Chondrocyte (in vitro differentiated cells): ENCODE measurements at places on chromosomes 12 and 14. TPM values are rescaled to one million over a fixed set of nuclear protein-coding genes. Genes with fewer than 3 reads are reported as not detected.

DNA sequence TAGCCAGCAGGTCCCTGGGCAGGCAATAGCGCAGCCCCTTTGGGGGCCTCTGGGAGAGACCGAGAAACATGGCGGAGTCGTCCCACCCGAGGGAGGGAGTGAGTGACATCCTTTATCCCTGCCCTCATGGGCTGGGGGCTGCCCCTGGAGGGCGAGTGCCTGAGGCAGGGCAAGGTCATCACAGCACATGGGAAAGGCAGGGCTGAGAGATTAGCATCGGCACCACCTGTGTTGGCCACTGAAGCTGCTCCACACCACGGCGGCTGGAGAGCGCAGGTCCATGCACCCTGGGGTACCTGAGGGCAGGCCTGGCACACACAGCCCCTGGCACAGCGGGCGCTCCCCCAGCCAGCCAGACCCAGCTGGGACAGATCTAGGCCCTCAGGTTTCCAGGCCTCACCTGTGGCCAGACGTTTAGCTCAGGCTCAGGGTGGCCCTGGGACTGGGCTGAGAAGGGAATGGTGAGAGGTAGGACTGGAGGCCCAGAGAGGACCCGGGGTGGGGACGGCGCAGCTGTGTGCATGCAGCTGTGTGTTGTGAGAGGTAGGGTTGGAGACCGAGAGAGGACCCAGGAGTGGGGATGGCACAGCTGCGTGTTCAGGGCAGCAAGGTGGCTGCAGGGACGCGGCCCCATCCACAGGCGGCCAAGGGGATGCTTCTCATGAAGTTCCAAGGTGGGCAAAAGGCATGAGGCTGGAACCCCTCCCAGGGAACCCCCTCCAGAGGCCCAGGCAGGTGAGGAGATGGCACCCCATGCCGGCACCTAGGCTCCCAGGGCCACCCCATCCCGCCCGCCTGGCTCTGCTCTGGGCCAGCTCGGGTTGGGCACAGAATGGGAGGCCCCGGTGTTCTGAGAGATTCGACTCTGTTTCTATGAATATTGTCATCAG is 74.1 kb downstream of the KIF26A start:
- no peak for DNase-seq
- no peak overlapping the region for H3K4me3 ChIP-seq
- no peak overlapping the region for H3K27ac ChIP-seq
- H3K4me1 ChIP-seq, result no peaks in the 10 kb centered on the region

DNA sequence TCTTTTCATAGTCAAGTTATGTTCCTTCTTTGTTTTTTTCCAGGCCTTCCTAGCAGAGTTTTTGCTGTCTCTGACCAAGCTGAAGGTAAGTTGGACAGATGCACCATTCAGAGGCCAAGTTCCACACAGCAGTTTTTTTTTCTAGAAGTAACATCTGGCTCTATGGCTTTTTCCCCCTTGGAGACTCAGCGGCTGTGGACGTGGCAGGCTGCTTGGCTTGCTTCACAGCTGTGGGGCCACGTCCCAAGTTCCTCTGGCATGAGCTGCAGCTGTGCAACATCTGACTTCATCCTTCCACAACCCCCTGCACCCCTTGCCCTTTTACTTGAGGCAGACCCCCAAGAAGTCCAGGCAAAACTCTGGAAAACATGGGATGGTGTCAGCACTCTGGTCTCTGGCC is 24.2 kb upstream of the RHOJ start:
- H3K4me3 ChIP-seq, result no peak overlapping the region
- H3K27me3 ChIP-seq, result no peaks in the 10 kb centered on the region
- no peak for DNase-seq
- no peak overlapping the region for H3K27ac ChIP-seq

- H3K27me3 ChIP-seq, result no peaks in the 10 kb centered on the region
Observed at GRCh38 chr12:106086696-106087095, 52.1 kb downstream of the NUAK1 start.

DNA sequence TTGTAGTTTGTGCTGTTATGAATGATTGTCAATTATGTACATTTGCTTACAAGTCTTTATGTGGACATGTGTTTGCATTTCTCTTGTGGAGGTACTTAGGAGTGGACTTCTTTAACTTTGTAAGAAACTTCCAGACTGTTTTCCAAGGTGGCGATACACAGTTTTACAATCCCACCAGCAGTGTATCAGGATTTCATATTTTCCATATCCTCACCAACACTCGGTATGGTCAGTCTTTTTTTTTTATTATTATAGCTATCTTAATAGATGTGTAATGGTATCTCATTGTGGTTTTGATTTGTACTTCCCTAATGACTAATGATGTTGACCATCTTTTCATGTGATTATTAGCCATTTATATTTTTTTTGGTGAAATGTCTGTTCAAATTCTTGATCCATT is 73.7 kb upstream of the KCNH3 start:
- no peaks in the 10 kb centered on the region for H3K27me3 ChIP-seq
- DNase-seq, result no peak

- DNase-seq, result no peak
- H3K27me3 ChIP-seq, result no peaks in the 10 kb centered on the region
- H3K4me1 ChIP-seq, result peaks cover 24% of the 10 kb centered on the region
- no peak overlapping the region for H3K27ac ChIP-seq
- no peaks in the 10 kb centered on the region for H3K36me3 ChIP-seq
Observed at GRCh38 chr12:115355301-115355700, 671.3 kb upstream of the TBX3 start.

The CISTR gene
- not detected in 3 replicates for total RNA-seq

The C12orf60 gene
- 0.82 to 1.0 TPM (median 0.92 TPM) in 3 replicates for total RNA-seq

The TMEM30B gene
- total RNA-seq, result 2.7 to 9.3 TPM (median 7.9 TPM) in 3 replicates

The MGST1 gene
- 17.9 to 45.6 TPM (median 23.9 TPM) in 3 replicates for total RNA-seq

The RNASE13 gene
- total RNA-seq, result not detected in 3 replicates

The CCDC38 gene
- total RNA-seq, result not detected in 3 replicates
